ENCODE measurements at places on chromosomes 2 and 18.

- DNase-seq: no peak
These were observed 81.1 kb downstream of the RAPH1 start for GRCh38 chr2:203453858-203454451.

GRCh38 chr2:54030396-54030741, 59.6 kb upstream of the PSME4 start:
- DNase-seq: no peak

- DNase-seq: no peak
These were observed 401.9 kb downstream of the HRH4 start for GRCh38 chr18:24862201-24862816.

DNA sequence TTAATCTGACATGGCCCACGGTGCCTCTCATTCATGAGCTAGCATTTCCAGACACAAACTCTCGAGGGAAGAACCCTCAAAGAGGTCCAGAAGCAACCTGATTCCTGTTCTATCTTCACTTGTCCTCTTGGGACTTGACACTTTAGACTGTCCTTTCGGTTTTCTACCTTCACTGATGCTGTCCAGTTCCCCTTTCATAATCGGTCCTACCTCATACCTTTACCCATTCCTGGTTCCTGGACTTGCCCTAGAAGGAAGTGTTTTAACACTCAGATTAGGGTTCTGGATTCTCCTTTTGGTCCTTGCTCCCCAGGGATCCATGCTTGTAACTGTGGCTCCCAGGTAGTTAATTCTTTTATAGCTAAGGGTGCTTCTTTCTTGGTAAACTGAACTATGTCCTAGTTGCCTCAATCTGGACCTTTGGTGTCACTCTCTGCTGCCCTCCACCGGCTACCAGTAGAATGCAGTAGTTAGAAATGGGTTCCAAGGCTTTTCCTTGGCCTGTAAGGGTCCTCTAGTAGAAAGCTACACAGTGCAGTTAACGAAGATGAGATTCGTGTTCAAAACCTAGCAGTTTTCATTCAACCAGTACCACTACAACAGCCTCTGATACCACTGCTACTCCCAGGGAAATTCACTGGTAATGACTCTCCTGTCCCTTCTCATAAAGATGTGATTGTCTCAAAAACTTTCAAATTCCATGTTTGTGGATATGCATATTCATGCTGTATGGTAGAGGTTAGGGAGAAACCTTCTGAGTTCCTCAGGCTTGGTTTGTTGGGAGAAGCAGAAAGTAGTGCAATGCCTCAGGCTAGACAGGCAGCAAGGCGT, 178.1 kb upstream of the CYP26B1 start:
- no peak for DNase-seq

DNA sequence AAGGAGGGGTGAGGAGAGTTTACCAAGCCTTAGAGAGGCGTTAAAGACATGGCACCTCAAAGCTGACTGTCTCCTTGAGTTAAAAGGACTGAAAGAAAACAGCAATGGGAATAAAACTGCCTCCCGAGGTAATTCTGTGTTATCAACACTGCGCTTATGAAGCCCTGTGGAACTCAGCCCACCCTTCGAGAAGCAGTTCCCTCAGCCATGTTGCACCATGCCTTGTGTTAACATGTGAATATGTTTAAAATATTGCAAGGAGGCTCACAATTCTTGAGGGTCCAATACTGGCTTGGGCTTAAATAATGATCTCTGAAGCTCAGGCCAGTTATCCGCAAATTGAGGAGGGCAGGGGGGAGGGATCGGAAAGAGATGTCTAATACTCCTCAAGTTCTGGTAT, 14.7 kb downstream of the KLF7 start:
- DNase-seq: no peak

DNA sequence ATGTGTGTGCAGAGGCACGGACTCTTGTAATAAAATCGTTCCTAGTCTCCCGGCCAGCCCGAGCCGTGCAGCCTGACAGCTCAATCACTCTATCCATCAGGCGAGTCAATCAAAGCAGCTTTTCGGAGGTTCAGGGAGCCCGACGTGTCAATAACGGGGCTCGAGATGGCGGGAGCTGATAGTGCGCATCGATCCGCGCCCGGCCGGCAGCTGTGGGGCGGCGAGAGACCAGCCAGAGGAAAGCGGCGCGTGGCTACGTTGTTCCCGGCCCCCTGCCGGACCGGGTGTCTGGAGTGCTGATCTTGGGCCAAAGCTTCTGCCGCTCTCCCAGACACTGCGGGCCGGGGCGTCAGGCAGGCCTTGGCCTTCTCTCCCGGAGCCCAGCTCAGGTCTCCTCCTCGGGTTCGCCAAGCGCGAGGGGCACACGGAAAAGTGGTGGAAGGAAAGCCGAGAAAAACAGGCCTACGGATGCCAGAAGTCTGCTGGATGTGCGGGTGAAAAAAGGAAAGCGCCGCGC, 2.4 kb downstream of the EN1 start:
- DNase-seq: no peak

DNA sequence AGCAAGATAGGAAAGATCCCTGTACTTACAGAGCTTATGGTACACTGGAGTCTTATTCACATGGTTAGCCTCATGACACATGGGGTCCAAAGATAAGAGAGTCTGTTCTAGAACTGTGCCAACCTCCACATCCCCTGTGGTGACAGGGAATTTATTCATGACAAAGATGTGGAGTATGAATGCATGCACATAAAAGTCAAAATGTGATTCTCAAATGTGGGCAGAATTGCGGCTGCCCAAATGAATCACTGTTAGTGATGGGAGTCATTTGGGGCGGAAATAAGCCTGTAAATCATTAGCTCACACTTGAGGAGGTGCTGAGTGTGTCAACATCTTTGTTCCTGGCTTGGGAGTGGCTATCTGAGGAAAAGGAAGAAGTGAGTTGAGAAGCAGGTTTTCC, 560.6 kb downstream of the SLC4A3 start:
- no peak for DNase-seq

DNA sequence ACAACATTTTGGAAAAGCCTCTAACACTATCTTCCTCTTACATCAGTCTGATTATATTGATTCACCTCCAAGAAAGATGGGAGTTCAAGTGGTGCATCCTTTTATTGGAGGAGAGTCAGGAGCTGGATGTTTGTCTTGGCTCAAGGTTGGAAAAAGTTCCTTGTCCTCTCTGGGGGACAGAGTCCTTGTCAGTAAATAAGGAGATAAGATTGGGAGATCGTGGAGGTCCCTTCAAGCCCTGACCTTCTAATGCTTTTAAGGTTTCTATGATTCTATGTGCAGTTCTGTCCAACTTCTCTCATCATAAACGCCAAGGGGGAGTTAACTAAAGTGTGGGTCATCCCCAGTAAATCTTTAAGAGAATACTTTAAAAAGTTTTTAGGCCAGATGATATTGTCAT, 60.9 kb upstream of the CCBE1 start:
- DNase-seq: no peak

GRCh38 chr18:46772357-46772756, 15.5 kb upstream of the ST8SIA5 start:
- DNase-seq: no peak

DNA sequence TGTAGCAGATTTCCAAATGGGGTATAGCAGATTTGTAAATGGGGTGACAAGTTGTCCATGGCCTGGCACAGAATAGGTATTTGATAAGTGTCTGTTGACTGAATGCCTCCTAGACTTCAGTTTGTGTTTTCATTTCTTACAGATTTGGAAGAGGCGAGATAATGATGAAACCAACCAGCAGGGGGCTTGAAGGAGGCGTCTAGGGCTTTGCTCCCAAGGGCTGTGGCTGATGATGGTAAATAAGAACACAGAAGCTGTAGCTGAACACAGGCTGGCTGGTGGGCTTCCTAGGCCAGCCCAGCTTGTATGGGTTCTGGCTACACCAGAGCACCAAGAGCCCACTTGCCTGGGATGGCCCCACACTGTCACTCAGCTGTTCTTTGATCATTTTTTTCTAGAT, 19.4 kb downstream of the SFTPB start:
- DNase-seq: no peak

GRCh38 chr2:144711630-144712549, 192.0 kb upstream of the ZEB2 start:
- DNase-seq: no peak

DNA sequence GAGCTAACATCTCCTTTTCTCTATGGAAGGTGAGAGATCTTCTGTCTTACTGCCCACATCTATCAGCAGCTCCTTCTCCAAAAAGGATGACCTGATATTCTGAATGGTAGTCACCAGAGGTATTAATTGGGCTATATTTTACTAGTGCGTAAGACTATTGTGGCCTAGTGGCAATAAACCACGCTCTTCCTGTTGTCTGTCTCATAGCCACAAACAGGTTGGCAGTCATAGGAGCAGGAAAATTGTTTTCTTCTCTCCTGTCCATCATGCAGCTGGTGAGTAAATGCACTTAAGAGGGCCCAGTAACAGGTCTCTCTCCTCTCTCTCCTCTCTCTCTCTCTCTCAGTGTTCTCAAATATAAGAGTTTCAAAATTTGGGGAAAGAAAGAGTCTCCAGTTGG, 856.8 kb upstream of the ACVR2A start:
- no peak for DNase-seq

Measured in NCI-H187 (cell line).